ENCODE measurements at places on chromosomes 16 and 17.

DNA sequence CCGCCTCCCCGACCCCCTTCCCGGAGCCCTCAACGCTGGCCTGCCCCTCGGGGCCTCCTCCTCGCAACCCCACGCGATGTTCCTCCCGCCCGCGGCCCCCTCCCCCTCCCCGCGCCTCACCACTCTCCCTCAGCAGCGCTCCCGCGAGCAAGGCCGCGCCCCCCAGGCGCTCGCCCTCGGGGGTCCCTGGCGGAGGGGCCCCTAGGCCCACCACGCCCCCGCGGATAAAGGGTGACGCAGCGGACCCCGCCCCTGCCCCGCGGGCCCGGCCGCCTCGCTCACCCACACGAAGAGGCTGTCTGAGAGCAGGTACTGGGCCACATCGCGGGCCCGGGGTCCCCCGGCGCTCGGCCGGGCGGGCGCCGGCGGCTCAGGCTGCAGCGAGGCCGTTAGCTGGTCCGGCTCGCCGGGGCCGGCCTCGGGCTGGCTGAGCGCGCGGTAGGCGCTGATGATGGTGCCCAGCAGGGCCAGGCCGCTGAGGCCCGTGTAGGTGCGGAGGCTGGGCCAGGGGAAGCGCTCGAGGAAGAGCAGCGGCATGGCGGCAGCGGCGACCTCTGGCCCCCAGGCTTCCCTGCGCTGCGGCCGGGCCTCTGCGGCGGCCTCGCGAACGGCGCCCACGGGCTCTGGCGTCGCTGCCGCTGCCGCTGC, 430 bp downstream of the AMFR start:
- DNase-seq: peak; percentile 23

DNA sequence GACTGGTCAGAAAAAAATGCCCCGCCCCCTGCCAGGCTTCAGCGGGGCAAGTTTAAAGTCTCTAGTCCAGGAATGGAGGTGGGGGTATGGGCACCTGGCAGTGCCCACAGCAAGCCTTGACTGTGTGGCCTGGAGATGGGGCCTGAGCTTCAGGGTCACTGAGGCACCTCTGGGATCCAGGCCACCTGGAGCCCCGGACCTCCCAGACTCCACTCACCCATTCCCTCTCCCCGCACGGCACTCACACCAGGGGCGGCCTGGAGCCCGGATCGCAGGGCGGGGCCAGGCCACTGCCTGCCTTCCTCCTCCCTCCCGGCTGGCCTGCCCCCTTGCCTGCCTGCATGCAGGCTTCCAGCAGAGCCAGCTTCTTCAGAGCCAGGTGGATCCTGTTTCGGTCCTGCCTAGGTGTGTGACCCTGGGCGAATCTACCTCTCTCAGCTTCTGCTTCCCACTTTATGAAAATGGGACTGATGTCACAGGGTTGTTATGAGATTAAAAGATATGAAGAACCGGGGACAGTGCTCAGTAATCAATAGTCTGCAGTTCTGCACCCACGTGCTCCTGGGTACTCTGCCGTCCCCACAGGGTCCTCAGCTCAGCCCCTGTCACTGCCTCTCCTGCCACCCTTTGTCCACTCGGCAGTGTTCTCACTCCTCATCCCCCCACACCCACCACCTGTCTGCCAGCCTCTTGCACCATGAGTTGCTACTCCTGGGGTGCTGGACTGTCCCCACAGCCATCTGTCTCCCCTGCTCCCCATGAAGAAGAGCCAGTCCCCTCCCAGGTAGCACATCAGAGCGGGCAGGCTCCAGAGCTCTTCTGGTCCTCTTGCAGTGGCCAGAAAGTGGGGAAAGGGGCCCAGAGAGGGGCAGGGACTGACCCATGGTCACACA, 1.2 kb upstream of the TCAP start:
- DNase-seq: no peak

GRCh38 chr17:80364091-80364691, 50.8 kb upstream of the ENDOV start:
- no peak for DNase-seq

DNA sequence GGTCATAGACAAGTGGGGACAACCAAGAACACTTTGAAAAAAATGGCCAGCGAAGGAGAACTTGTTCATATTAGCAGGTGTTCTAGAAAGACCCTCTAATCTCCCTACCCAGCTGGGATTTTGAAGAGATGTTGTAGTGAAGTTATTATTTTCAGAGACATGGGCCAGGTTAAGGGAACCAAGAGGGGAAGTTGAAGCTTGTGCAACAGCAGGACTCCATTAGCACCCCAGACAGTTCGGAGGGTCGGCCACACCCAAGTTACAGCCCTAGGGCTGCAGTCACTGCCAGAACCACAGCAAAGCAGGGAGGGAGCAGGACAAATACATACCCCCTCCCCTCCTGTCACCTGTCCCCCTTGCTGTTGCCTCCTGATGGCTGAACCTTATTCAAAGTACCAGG, 42.3 kb downstream of the WSB1 start:
- no peak for DNase-seq

GRCh38 chr17:17528696-17529652, 32.8 kb upstream of the RASD1 start:
- DNase-seq: no peak

- no peak for DNase-seq
Measured at GRCh38 chr17:69170377-69170776, 28.7 kb upstream of the ABCA6 start.

DNA sequence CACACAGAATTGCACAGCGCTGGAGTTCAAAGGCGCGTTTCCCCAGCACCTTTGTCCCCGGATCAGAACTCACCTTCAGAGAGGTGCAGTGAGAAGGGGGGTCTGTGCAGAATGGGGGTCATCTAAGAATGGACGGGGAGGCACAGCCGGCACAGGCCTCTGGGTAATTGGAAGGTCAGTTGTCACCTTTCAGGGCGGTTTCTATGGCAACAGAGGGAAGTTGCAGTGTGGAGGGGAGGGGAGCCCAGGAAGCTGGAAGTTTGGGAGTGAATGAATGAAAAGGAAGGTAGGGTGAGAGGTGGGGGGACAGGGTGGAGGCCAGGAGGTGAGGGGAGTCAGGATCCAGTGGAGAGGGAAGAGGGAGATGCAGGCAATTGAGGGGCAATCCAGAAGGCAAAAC, 12.4 kb upstream of the KCNG4 start:
- no peak for DNase-seq

- DNase-seq: peak; percentile 40
Measured at GRCh38 chr16:11232852-11233726, 22.9 kb downstream of the SOCS1 start.
